ENCODE measurements at places on chromosomes 6 and 20.

GRCh38 chr6:27241443-27241842 is 6.1 kb upstream of the PRSS16 start:
- no peak for DNase-seq

GRCh38 chr6:97524811-97525210 is 241.8 kb upstream of the MMS22L start:
- DNase-seq: peak; percentile 79

GRCh38 chr6:119742188-119742803 is 392.7 kb upstream of the MAN1A1 start:
- peak; percentile 53 for DNase-seq

DNA sequence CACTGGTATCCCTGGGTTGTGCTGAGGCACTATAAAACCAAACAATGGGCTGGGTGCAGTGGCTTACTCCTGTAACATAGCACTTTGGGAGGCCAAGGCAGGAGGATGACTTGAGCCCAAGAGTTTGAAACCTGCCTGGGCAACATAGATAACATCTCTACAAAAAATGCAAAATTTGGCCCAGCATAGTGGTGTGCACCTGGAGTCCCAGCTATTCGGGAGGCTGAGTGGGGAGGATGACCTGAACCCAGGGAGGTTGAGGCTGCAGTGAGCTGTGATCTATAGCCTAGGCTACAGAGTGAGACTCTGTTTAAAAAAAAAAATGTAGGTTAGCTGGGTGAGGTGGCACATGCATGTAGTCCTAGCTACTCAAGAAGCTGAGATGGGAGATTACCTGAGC is 7.7 kb upstream of the SLC4A11 start:
- no peak for DNase-seq

DNA sequence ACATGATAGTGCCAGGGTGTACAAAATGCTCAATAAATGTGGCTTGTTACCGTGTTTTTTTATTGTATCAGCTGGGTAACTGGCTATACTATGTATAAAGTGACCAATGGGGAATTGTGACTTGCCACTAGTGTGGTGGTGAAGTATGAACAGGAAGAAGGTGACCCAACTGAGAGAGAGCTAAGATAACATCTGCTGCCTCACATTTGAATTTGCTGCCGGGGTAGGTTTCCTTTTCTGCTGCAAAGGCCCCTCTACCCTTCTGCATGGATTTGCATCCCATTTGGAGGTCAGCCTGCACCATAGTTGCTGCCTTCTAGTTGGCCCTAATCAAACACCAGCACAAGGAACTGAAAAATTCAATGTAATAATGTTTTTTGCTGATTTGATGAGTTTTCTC is 24.1 kb downstream of the IL17A start:
- DNase-seq: no peak

DNA sequence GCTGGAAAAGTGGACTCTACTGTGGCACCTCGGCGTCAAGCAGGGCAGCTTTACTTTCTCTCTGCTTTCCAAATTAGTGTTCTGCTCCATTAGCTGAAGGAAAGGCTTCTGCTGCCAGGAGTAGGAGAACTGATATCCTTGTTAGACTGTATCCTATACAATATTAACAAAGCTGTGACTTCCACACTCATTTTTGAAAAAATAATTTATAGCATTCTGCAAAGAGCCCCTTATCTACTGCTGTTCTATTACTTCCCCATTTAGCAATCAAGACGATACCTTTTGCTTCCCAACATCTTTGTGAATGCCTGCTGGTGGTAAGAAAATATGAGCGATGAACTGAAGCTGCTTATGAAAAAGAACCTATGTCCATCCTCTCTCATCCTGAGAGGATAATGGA is 151.1 kb downstream of the UBE3D start:
- DNase-seq: no peak

DNA sequence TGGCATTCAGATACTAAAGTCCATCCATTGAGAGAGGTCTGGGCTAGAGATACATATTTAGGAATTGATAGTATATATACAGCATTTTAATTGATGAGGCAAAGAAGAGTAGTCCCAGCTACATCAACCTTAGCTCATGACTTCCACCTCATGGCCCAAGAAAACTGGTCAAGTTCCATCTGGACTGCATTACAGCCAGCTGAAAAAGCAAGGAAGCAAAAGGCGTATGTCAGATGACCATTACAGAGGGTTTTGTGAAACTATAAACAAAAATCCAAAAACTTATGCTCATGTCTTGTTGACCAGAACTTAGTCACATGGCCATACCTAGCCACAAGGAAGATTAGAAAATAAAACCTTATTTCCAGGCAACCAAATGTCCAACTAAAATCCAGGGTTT is 46.8 kb upstream of the RNF146 start:
- no peak for DNase-seq

Data from brain (organoid and tissue), 16 donors.